ENCODE measurements at places on chromosomes 3 and 15.

DNA sequence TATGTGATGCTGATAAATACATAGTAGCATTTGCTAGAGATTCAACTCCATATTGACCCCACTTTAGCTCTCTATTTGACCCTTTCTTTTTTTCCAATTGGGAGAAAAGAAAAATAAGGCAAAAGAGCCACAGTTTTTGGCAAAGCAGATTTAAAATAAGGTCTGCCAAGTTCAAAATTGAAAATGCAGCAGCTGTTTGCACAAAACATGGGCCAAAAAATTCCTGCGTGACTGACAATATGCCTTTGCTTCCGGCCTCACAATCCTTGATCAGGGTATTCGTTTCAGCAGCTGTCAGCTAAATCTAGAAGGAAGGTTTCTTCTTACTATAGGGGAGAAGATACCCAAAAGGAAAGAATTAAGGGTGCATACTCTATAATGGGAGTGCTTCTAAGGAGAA lies 563.5 kb upstream of the CCDC54 start:
- no peak for DNase-seq

- DNase-seq, result no peak
Observed at GRCh38 chr15:68096099-68096498, 42.0 kb downstream of the PIAS1 start.

DNA sequence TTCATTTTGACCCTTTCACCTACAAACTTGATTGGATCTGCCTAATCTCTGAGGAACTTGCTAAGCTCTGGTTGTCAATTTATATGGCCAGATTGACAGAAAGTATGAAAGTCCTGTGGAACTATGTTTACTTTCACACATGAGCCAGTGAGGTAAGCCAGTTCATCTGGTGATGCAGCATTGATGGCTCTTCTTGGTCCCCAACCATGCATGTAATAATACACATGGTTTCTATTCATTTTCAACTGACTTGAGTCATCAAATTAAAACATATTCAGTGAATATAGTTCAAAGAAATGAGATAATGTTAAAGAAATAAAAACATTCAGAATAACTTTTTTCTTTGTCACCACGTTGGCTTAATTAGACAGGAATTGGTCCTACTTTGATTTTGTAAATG lies 336.1 kb upstream of the THBS1 start:
- DNase-seq, result no peak

DNA sequence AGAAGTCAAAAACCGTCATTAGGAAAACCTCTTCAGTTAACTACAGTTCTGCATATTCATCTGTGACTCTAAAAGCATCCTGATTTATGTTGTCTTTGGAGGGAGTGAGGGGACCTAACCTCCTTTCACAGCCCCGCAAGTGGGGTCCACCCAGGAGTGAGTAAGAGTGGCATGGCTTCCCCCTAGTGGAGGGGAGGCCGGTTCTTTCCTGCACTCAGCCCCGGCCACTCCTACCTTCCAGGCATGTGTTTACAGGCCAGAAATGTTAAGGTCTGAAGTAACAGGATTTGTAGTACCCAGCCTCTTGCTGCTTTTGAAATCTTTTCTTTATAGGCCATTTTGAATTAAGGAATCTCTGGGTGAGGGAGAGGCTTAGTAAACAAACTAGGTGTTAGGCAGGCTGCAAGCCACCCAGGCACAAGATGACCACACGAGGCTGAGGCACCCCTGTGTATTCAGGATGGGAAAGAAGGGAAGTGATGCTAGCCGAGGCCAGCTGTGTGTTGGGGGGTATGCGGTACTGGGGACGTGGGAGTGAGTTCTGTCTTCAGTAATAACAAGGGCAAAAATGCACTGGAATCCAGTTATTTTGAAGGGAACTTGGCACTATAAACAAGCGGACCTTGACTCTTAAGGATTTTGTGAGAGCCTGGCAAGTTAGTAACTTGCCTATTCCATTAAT lies 50.5 kb downstream of the CTDSPL start:
- DNase-seq, result no peak

DNA sequence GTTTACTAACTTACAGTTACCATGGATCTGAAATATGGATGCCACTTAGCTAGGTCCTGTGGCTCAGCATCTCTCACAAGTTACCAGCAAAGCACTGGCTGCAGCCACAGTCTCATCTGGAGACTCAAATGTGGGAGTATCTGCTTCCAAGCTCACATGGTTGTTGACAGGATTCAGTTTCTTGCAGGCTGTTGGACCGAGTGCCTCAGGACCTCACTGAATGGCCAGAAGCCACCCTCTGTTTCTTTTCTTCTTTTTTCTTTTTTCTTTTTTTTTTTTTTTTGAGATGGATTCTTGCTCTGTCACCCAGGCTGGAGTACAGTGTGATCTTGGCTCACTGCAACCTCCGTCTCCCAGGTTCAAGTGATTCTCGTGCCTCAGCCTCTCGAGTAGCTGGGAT lies 20.1 kb upstream of the AMOTL2 start:
- no peak for DNase-seq

DNA sequence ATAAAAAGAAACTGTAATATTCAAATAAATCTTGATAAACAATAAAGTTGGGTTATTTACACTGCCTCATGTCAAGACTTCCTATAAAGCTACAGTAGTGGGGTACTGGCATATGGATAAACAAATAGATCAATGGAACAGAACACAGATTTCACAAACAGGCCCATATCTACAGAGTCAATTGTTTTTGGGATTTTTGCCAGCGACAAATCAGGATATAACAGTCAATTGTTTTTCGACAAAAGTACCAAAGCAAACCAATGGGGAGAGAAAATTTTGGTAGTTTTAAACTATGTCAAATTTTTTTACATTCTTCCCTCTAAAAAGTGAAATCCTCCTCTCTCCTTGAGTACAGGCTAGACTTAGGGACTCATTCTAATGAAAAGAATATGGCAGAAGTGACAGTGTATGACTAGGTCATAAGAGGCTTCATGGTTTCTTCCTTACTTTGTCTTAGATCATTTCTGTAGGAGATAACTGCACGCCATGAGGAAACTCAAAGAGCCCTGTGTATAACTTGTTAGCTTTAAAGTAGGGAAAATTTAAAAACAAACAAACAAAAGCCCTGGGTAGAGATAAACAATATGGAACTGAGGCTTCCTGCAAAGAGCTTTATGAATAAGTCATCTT lies 16.9 kb downstream of the IP6K1 start:
- DNase-seq, result no peak

- DNase-seq, result no peak
Observed at GRCh38 chr15:25236861-25237155, 202.0 kb downstream of the UBE3A start.

GRCh38 chr3:52384019-52384761 lies 60.7 kb downstream of the SEMA3G start:
- DNase-seq, result no peak

DNA sequence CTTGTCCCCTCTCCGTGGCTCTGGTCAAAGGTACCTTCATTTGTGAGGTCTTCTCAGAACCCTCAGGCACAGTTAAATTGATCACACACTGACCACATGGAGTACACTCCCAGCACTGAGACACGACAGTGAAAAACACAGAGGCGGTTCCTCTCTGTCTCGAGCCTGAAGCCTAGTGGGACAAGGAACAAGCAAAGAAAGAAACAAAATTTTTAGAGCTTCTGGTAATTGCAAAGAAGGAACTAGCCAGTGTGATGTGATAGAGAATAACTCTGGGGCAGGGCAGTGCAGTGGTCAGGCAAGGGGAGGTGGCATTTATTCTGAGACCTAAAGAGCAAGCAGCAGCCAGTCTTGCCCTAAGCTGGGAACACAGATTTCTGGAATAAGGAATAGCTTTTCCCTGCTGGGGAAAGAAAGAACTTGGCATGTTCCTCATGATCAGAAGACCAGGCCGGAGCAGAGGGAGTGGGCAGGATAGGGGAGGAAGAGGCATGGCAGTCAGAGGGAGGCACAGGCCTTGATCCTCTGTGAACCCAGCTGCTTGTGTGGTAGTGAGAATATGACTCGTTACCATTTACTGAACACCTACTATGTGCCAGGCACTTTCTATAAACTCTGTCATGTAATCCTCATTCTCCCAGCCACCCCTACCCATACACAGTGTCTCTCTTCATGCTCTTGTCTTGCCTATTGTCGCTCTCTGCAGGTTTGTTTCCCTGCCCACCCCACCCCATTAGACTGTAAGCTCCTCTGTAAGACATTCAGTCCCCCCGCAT lies 262.3 kb upstream of the HES1 start:
- no peak for DNase-seq

DNA sequence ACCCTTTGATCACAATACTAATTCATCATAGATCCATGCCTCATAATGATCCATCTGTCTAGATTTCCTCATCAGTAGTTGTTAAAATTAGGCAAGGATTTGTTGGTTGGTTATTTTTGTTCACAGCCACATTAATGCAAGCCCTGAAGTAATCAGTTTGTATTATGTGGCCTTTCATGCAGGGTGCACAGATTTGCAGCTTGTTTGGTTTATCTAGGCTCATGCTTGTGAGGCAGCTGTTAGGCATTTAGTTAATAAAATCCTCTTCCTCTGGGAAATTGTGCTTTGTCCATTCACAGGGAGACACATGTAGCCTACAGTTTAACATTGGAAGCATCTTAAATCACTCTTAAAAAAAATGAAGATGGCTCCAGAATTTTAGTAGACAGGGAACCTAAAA lies 162.8 kb upstream of the ZNF385D start:
- DNase-seq, result no peak

All from stimulated activated CD8-positive, alpha-beta memory T cell treated with anti-CD3 and anti-CD28 coated beads, Interleukin-2, amount 100 ng/mL, for 1 hour (primary cell).